ENCODE measurements at places on chromosomes 16 and 17.

GRCh38 chr16:82761858-82762257 lies 135.1 kb downstream of the CDH13 start:
- H3K4me1 ChIP-seq: peaks cover 8% of the 10 kb centered on the region
- no peaks in the 10 kb centered on the region for H3K36me3 ChIP-seq
- no peaks in the 10 kb centered on the region for H3K27me3 ChIP-seq
- no peak overlapping the region for H3K4me3 ChIP-seq
- peak overlapping the region; percentile 59 for H3K27ac ChIP-seq

DNA sequence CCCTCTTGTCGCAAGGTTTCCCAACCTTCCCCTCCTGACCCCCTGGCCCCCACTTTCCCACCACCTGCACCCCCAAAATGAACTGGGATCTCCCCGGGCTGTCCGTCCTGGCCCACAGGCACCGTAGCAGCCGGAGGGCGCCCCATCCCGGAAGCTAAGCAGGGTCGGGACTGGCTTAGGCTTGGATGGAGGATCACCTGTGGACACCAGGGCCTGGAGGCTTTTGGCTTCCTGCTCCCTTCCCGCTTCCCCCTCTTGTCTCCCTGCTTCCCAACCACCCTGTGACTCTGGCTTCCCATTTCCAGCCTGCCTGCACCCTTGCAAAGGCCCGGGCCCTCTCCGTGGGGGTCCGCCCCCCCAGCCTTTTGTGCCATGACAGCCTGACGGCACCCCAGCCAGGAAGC lies 2291.3 kb downstream of the TP53TG3F start:
- no peaks in the 10 kb centered on the region for H3K36me3 ChIP-seq
- no peaks in the 10 kb centered on the region for H3K4me1 ChIP-seq
- no peak for DNase-seq
- H3K4me3 ChIP-seq: no peak overlapping the region

DNA sequence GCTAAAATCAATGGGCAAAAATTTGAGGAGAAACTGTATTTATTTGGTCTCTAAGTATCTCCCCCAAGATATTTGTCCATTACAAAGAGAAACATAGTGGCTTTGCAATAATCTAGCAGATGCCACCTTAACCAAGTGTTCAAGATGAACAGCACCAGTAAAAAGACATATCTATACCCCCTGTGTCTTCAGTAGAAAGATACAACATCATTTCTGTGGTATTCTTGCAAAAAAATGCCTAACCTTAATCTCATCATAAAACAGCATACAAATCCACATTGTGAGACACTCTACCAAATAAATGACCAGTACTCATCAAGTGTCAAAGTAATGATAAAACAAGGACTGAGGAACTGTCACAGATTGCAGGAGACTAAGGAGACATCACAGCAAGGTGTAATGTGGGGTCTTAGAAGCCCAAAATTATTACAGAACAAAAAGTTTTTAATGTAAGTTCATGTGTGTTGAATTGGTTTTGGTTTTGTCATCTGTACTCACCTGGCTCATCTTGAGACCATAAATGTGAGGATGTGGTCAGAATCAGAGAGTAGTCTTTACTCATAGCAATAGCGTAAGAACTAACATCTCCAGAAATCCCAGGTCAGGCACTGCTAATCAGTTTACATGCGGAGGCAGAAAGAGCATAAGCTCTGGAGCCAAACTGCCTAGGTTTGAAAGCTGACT lies 77.2 kb downstream of the AATF start:
- no peaks in the 10 kb centered on the region for H3K27me3 ChIP-seq
- DNase-seq: no peak
- no peaks in the 10 kb centered on the region for H3K4me1 ChIP-seq
- H3K27ac ChIP-seq: no peak overlapping the region
- H3K4me3 ChIP-seq: no peak overlapping the region

DNA sequence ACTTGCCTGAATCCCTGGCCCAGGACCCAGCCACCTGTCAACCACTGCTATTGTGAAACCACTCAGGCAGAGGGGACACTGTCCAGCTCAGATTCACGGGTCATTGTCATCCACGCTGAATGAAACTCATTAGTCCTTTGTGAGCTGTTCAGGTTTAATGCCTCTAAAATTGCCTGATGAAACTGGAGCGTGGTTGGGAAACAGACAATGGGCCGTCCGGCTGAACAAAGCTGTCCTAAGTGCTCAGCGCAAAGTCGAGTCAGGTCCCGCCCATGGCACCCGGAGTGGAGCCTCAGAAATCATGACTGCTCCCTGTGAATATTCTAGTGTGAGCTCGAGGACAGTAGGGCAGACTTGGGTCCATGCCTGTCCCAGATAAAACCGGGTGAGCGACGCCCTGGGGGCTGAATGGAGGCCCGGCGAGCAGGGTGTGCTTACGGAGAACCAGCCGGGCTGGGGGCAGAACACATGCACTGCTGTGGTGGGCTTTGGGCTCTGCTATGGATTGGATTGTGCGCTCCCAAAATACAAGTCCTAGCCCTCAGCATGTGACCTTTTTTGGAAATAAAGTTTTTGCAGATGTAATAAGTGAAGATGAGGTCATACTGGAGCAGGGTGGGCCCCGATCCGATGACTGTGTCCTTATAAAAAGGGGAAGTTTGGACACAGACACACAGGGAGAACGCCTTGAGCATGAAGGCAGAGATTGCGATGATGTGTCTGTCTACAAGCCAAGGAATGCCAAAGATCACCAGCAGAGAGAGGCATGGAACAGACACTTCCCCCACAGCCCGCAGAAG lies 12.9 kb upstream of the CMIP start:
- H3K27ac ChIP-seq: no peak overlapping the region
- H3K4me3 ChIP-seq: no peak overlapping the region
- H3K27me3 ChIP-seq: no peaks in the 10 kb centered on the region
- peaks cover 12% of the 10 kb centered on the region for H3K4me1 ChIP-seq

- DNase-seq: no peak
- no peaks in the 10 kb centered on the region for H3K27me3 ChIP-seq
- no peaks in the 10 kb centered on the region for H3K36me3 ChIP-seq
- H3K4me1 ChIP-seq: no peaks in the 10 kb centered on the region
- no peak overlapping the region for H3K4me3 ChIP-seq
Observed at GRCh38 chr16:54052271-54052670, 234.3 kb downstream of the IRX3 start.

GRCh38 chr16:82395212-82395611 lies 225.2 kb upstream of the MPHOSPH6 start:
- no peaks in the 10 kb centered on the region for H3K4me1 ChIP-seq
- H3K36me3 ChIP-seq: no peaks in the 10 kb centered on the region
- no peak overlapping the region for H3K4me3 ChIP-seq
- DNase-seq: no peak
- H3K27ac ChIP-seq: no peak overlapping the region
- no peaks in the 10 kb centered on the region for H3K27me3 ChIP-seq

DNA sequence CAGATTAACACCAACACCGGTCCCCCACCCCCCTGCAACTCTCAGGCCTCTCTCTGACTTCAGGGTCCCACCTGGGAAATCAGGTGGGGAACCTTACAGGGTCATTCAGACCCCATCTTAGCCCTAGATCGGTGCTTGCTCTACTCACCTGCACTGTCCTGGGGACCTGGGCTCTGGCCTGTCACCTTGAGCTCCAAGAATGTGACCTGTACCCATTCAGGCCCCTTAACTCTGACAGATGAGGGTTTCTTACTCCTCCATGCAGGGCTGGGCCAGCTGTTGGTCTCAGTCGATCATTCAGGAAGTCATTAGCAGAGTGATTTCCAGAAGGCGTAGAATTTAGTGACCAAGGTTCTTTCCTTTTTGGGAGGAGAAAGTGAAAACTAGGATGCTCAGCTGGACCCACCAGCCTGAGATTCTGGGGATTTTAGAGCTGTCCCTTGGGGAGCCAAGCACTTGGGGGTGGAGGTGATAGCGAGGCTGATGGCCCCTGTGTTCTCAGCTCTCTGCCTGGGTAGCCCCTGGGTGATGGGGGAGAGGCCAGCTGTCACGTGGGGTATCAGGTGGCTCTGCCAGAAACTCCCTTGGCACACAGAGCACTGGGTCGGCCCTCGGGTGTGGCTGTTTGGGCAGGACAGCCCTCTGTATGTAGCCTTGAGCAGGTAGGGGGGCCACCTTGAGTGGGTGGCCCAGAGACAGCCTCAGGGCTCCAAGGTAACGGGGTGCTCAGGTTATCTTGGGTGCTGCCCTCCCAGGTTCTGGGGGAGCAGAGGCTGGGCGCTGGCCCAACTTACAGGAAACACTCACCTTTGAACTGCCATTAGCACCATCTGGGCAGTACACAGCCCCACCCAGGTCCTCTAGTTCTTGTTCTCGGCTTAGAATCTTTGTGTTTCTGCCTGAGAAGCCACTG lies 724 bp downstream of the MVP start:
- peaks cover 70% of the 10 kb centered on the region for H3K4me1 ChIP-seq
- no peak for DNase-seq
- H3K27me3 ChIP-seq: no peaks in the 10 kb centered on the region
- H3K27ac ChIP-seq: peak overlapping the region; percentile 77
- no peaks in the 10 kb centered on the region for H3K36me3 ChIP-seq

DNA sequence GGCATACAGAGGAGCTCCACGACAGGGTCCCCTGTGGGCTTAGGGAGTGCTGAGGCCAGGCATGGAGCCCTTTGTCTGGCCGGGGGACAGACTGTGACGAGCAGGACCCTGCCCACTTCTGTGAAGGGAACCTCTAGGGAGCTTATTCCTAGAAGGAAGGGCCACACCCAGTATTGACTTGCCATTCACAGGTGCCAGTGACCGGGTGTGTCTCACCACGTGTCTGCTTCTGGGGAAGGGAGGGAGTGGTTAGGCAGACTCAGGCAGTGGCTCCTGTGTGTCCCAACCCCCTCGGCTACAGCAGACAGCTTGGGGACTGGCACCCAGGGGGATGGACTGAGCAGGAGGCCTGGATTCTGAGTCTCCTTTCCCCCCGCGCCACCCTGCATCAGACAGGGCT lies 57.2 kb downstream of the SOCS1 start:
- H3K27me3 ChIP-seq: no peaks in the 10 kb centered on the region
- no peaks in the 10 kb centered on the region for H3K36me3 ChIP-seq
- no peaks in the 10 kb centered on the region for H3K4me1 ChIP-seq
- no peak for DNase-seq
- H3K27ac ChIP-seq: no peak overlapping the region

DNA sequence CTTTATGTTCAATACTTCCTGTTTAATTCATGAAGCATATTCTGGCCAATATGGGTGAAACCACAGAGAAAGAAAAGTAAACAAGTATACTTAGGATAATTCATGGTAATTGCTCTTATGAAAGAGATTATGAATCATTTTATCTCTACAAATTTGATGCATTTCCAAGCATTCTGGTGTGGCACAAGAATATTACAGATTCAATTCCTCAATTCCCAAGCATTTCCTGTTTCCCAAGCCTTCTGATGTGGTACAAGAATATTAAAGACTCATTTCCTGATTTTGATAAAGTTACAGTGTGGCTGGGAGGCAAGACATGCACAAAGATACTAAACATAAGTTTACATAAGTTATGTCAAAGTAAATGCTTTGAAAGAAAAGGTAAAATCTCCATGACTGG lies 126.1 kb upstream of the NUDT7 start:
- H3K4me1 ChIP-seq: no peaks in the 10 kb centered on the region
- H3K27ac ChIP-seq: no peak overlapping the region
- no peaks in the 10 kb centered on the region for H3K27me3 ChIP-seq
- DNase-seq: no peak
- H3K36me3 ChIP-seq: no peaks in the 10 kb centered on the region
- no peak overlapping the region for H3K4me3 ChIP-seq

- DNase-seq: no peak
- peaks cover 68% of the 10 kb centered on the region for H3K36me3 ChIP-seq
- H3K4me1 ChIP-seq: peaks cover 31% of the 10 kb centered on the region
- no peak overlapping the region for H3K4me3 ChIP-seq
- H3K27ac ChIP-seq: no peak overlapping the region
Observed at GRCh38 chr16:2773188-2773968, 3.7 kb downstream of the ELOB start.

DNA sequence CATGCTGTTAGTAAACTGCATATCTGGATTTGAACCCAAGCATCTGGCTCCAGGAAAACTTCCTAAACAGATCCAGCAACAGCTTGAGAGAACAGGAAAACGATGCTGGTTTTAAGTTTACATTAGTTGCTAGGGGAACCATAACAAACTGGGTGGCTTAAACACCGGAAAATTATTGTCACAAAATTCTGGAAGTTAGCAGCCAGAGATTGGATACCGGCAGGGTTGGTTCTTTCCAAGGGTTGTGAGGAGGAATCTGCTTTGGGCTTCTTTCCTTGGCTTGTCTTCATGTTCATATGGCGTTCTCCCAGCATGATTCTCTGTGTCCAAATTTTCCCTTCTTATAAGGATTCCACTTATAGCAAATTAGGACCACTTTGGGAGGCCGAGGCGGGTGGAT lies 276.9 kb upstream of the TOM1L1 start:
- no peaks in the 10 kb centered on the region for H3K4me1 ChIP-seq
- H3K27me3 ChIP-seq: no peaks in the 10 kb centered on the region
- H3K4me3 ChIP-seq: no peak overlapping the region
- no peak for DNase-seq
- no peaks in the 10 kb centered on the region for H3K36me3 ChIP-seq

DNA sequence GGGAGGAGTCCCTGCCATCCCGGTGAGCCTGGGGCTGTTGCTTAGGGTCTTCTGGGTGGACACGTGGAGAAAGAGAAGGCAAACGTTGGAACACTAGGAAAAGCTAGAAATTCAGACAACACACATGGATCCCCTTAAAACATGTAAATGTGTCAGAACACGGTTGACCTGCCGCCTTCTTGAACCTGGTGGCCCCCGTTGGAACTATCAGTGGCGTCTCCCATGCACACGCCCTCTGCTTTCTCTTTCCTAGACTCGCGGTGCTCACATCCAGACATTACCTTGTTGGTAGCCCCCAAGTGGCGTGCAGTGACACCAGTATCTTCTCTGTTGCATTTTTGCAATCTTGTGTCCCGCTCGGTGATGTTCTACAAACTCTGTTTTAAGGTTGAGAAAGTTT lies 18.6 kb downstream of the CIBAR2 start:
- H3K4me1 ChIP-seq: peaks cover 8% of the 10 kb centered on the region
- no peak for DNase-seq
- H3K4me3 ChIP-seq: no peak overlapping the region

Data from heart left ventricle (tissue), 16 donors.